NCI-H524 treated with DMSO at 0.1 percent for 48 hours (cell line): ENCODE measurements at places on chromosomes 5 and 9.

DNA sequence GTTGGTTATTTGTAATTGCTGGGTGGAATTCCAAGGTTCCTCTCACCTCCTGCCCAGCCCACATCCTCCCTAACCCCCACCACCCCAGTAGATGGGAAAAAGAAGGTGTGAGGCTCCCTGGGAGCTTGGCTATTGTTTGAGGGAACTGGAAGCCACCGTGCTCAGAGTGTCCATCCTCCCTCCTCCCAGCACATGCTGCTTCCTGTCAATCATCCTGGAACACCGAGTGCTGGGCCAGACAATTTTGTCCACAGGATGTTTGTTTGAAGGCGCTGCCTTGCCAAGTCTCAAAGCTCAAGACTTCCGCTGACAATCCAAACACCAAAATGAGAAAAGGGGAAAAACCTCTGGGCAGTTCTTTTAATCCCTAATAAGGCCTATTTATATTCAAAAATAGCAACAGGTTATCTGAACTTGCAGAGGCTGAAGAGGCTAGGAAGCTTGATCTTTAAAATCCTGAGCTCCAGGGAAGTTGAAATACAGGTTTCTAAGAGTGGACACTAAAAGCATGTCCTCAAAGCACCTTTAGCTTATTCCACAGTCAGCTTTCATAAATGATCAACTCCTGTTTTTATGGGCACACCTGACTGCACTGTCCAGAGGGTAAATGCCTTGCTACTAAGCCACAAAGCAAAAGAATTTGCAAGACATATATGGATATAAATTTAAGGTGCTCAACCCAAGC is 286.7 kb downstream of the NFIB start:
- no peak for DNase-seq

- no peak for DNase-seq
Observed at GRCh38 chr5:75053054-75053303, 621 bp upstream of the GCNT4 start.

DNA sequence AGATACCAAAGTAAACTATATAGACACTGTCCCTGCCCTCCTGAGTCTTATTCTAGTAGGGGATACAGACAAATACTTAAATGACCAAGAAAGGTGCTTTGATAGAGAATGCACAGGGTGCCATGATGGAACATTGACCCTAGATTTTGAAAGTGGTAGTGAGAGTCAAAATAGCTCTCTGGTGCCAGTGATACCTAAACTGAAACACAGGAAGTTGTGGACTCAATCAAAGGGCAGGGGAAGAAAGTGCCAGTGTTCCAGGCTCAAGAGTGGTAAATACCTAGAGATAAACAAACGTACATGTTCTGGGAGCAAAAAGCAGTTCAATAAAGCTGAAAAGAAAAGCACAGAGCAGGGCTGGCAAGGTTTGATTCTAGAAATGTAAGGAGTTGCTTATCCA is 267.6 kb downstream of the ISL1 start:
- no peak for DNase-seq

GRCh38 chr5:73482383-73483136 is 15.7 kb upstream of the BTF3 start:
- DNase-seq, result no peak

DNA sequence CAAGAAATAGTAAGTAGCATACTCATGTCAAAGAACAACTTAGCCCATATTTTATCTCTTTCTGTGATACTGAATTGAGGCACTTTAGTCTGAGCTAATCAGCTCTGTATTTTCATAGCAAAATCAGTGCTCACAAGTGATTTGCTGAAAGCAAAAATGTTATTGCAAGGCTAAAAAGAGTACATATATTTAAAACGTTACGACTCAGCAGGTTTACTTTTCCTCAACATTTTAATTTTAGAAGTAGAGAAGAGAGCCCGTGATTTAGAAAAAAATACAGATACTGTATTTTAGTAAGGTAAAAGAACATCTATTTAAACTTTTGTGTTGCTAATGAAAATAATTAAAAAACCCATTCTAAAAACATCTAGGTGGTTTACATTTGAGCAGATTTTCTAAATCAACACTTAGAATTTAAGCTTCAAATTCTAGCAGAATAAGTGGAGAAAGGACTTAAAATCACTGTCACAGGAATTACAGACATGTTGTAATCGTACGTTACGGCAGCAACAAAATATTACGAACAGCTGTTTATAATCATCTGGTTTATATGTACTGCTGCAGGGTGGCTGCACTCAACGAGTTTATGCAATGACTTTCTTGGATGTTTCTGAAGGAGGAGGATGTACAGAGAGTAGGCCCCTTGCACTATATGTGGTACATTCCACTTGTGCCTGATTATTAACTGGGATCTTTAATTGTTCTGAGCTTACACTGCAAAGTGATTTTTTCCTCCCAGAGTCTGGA is 20.1 kb downstream of the SREK1 start:
- DNase-seq, result no peak

DNA sequence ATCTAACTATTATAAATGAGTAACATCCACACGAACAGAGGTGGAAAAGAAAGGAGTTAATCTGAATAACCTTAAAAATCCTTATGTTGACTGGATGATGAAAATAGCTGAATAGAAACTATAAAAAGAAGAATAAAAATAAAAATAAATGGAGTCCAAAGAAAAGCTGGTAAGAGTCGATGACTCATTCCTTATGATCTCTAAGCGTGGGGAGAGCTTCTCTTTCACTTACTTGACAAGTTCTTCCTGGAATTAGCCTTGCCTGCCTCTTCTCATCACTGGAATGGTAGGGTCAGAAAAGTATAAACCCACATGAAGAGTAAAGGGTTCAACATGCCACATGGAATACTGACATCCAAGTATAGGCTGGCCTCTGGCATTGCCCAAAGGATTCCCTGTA is 477.0 kb upstream of the RGMB start:
- no peak for DNase-seq

DNA sequence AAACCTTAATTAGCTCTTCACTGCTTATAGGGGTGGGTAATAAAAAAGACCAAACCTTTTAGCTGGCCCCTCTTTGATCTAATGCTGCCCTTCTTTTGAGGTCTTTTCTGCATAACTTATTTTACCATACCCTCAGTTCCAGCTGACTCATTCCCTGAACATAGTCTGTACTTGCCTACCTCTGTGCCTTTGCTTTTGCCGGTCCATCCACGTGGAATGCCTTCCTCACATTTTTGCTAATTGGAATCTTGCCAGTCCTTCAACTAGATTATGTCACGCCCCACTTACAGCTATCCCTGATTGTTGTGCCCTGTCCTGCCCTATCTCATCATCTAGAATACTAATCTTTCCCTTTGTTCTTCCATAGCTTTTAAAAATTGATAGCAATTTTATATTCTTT is 44.2 kb downstream of the FAF2 start:
- no peak for DNase-seq

GRCh38 chr5:133818031-133818431 is 150.4 kb downstream of the C5orf15 start:
- no peak for DNase-seq

GRCh38 chr5:42494414-42494813 is 71.2 kb downstream of the GHR start:
- DNase-seq, result no peak

DNA sequence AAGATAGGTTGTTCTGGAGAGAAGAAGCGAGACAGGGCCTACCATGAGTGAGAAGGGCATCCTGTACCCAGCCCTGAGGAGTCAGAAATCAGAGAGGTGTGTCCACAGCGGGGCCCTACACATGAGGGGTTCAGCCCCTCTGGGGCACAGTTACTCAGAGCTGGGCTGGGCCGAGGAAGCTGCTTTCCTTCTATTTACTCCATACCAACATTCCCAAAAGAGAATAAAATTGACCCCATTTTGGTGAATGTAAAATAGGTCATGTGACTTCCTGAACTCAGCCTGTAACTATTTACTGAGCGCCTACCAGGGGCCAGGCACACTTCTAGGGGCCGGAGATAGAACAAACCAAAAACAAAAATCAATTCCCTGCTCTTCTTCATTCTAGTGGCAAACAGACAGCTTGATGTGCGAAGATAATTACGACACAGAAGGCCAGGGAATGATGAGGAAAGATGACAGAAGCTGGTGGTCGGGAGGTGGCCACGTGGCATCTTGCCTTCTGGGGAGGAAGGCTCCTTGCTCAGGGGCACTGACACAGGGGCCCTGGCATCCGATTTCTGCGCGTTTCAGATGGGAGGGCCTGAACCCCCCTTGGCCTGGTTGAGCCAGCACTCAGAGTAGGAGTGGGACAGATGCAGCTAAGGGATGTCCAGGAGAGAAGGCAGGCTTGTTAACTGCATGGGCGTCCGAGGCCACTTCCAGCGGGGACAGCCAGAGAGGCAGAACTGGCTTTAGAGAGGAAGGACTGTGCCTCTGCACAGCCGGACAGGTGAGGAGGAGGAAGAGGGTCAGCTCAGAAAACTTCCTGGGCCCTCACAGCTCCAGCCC is 121.8 kb downstream of the NSG2 start:
- no peak for DNase-seq

DNA sequence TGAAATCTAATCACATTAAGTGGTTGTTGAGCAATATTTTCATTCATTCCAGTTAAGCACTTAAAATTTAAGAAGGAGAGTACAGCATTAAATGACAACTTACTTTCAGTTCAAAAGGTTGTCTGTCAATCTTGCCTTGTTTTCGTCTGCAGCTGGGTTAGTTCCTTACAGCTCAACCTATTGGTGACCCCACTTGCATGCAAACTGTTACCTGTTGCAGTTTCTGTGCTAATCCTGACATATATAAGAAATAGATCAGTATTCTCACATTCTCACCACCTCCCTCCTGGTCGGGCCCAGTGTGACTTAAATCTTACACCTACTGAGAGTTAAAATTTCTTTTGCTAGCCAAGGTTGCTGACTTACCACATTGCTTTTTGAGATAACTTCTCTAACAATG is 191.8 kb upstream of the SMC2 start:
- no peak for DNase-seq

GRCh38 chr5:90096415-90097081 is 313.0 kb downstream of the CETN3 start:
- DNase-seq, result no peak

- DNase-seq, result no peak
Observed at GRCh38 chr9:78562021-78562420, 265.1 kb downstream of the PSAT1 start.

- no peak for DNase-seq
Observed at GRCh38 chr9:34484678-34485077, 26.1 kb downstream of the DNAI1 start.

- DNase-seq, result no peak
Observed at GRCh38 chr5:119370486-119370885, 14.7 kb downstream of the TNFAIP8 start.

DNA sequence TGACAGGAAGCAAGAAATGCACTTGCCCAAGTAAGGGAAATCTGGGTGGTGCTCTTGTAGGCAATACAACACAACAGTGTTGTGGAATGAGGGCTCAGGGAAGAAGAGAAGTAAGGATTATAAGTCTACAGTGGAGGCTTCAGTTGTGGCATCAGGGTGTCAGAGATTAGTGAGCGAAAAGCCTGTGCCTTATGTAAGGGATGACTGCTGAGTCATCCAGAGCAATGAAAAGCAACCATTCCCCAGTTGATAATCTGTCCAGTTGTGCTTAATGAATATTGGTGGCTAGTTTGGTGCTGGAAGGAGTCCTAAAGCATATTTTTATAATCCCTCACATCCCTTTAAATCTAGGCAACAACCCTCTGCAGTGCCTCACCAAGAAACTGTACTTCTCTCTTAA is 42.0 kb downstream of the FBXO38 start:
- no peak for DNase-seq

DNA sequence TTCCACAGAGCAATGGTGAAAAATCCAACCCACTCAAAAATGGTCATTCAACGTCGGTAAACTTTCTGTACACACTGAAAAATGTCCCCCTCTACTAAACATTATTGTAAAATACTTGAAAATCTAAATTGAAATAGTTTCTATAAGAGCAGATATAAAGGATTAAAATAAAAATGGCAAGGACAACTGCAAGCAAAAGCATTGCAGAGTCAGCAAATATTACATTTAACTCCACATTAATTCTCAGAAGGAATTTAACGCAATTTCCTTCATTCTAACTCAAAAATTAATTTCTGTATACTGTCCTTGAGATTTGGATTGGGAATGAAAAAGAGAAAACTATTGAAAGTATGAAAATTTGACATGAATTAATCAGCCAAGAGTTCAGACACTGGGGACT is 64.4 kb upstream of the SSBP2 start:
- no peak for DNase-seq

GRCh38 chr5:145953202-145953601 is 16.8 kb downstream of the SH3RF2 start:
- DNase-seq, result no peak

- DNase-seq, result no peak
Observed at GRCh38 chr5:109486200-109486804, 76.5 kb upstream of the PJA2 start.

- no peak for DNase-seq
Observed at GRCh38 chr9:35689542-35690293, at the start of gene TPM2. TPM2 (minus strand) TSS chr9:35689925; CDS start chr9:35689817, 108 bp downstream.

DNA sequence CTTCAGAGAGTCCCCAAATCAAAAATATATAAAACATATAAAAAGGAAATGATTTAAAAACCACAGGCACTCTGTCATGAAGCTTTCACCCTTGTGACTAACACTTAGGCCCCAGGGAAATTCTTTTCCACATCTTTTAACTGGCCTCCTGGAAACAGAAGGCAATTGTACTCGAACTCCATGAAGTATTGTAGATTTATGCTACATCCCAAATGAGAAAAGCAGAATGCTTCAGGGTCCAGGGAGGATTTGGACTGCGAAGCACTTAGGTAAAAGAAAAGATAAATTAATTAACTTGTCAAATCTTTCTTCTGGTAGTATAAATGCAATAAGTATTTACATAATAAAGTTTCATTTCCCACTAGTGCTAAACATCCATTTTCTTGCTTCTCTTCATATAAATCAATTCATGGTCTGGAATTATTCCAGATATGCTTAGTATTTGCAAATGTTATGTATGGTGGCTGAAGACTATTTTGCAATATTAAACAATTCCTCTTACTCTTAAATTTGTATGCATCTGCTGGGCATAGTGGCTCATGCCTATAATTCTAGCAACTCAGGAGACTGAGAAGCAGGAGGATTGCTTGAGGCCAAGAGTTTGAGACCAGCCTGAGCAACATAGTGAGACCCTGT is 64.9 kb upstream of the ELL2 start:
- DNase-seq, result no peak

DNA sequence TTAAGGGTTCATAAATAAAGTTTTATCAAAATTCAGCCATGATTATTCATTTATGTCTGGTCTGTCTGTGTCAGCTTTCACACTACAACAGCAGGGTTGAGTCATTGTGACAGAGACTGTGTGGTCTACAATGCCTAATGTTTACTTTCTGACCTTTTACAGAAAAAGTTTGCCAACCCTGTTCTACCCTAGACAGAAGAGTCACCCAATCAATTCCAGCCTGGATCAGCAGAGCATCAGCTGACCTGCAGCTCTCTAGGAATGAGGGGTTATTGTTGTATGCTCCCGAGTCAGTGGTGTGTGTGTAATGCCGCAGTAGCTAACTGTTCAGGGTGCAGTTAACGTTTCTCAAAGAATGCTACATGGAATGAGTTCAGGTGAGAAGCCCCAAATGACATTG is 87.3 kb downstream of the HRH2 start:
- DNase-seq, result no peak

GRCh38 chr9:110958847-110959246 is 79.4 kb downstream of the LPAR1 start:
- DNase-seq, result no peak

- no peak for DNase-seq
Observed at GRCh38 chr5:31981361-31981945, 192.7 kb downstream of the GOLPH3 start.
